ENCODE measurements at places on chromosomes 12 and 14.

DNA sequence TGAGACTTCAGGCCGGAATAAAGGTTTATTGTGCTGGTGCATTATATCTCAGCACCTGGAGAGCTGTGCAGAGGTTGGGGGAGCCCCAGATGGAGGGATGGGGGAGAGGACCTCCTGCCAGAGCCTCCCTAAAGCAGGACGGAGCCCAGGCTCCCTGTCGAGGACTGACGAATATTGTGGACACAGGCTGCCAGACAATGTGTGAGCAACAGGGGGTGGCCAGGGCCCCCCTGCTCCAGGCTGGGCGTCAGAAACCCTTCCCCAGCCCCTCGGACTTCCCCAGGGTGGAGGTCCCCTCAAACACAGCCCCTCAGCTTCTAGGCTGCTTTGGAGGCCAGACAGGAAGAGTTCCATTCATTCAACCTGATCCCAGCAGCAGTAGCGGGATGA lies 8.0 kb downstream of the TMEM119 start:
- DNase-seq: no peak

DNA sequence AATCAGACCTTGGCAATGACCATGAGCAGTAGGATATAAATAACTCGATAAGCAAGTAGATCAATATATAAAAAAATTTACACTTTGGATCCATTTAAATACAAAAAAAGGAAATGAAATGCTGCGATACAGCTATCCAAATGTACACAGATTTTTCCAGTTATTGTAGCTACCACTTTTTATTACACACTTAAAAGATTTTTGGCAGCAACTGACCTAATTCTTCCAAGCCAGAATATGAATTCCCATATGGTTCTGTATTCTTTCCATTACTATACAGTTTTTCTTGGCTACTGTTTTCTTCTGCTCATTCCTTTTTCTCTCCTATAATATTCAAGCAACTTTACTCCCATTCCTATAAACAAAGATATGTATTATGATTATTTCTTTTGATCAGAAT lies 52.2 kb downstream of the TMTC1 start:
- DNase-seq: no peak

DNA sequence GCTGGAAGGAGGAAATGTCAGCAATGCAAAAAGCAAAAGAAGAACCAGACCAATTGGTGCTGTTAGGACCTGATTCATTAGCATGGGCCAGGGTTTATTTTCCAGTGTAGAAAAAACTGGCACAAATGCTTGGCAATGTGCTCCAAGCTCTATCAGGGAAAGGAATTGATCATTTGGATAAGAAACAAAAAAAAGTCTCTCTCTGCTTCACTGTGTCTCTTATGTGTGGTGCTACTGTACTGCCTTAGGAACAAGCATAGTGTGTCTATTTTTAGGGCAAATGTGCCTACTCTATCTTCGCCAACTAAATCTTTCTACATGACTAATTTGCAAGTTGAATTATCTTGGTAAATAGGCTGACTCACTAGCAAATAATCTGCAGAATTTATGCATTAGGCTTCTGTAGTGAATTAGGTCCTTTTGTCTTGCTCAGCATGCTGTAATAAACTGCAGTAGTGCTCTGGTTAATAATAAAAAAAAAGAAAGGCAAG lies 236.7 kb downstream of the MDGA2 start:
- no peak for DNase-seq

- DNase-seq: peak; percentile 54
Measured at GRCh38 chr14:92524602-92525185, 11.1 kb downstream of the RIN3 start.

DNA sequence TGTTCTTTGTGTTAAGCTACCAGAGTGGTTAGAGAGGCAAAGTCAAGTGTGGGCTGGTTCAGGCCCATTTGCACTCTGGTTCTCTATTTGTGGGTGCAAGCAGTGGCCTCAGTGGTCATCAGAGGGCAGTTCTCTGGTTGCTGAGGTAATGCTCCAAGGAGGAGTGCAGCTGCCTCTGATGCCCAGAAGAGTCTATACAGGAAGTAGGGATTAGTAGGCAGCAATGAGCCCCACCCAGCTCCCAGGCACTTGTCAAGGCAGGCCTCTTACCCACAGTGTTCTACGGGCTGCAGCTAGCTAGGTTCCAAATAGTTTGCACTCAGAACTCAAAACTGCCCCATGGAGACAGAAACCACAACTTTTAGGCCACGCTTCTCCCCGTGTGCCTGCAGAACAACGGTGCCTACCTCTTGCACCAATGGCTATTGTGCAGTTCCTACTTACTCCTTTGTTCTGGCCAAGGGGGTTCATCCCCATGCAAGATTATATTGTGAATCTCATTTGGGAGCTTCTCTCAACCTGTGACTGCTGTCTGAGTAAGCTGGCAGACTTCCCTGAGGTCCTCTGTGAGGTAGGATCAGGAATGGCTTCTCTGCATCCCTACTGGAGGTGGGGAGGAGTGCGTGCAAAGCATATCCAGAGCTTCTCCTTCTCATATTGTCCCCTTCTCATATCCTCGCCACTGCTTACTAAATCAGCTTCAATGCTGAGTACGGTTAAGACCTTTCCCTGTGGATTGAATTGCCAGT lies 410.3 kb upstream of the LMO3 start:
- peak; percentile 95 for DNase-seq
